ENCODE measurements at places on chromosomes 7 and 10.

DNA sequence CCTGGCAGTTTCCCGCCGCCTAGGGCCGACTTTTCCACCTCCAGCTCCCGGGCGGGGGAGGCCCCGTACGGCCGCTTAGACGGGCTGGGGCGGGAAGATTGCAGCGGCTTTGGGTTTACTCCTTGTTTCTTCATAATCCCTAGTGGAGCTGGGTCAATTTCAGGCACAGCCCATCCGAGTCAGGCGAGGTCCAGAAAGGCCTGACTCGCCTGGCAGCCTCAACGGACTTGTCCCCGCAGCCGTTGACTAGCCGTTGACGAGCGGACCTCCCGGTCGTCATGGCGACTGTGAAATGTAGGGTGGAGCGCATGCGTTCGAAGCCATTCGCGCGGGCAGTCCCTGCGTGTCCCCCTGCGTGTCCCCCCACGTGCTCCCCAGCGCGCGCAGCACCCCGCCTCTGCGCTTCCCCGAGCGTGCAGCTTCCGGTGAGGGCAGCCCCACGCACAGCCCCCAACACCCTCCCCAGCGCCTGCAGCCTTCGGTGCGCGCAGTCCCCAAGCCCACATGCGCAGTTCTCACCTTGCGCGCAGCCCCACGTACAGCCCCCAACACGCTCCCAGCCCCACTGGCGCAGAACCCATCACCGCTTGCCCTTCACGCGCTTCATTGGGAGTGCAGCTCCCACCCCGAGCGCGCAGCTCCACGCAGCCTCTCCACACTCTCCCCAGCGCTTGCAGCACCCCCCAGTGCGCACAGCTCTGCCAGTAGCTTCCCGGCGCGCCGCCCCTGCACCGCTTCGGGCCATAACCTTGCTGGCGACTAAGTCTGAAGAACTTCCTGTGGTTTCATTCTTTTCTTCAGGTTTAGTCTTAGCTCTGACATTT lies 67.8 kb downstream of the TBX20 start:
- no peak for DNase-seq

DNA sequence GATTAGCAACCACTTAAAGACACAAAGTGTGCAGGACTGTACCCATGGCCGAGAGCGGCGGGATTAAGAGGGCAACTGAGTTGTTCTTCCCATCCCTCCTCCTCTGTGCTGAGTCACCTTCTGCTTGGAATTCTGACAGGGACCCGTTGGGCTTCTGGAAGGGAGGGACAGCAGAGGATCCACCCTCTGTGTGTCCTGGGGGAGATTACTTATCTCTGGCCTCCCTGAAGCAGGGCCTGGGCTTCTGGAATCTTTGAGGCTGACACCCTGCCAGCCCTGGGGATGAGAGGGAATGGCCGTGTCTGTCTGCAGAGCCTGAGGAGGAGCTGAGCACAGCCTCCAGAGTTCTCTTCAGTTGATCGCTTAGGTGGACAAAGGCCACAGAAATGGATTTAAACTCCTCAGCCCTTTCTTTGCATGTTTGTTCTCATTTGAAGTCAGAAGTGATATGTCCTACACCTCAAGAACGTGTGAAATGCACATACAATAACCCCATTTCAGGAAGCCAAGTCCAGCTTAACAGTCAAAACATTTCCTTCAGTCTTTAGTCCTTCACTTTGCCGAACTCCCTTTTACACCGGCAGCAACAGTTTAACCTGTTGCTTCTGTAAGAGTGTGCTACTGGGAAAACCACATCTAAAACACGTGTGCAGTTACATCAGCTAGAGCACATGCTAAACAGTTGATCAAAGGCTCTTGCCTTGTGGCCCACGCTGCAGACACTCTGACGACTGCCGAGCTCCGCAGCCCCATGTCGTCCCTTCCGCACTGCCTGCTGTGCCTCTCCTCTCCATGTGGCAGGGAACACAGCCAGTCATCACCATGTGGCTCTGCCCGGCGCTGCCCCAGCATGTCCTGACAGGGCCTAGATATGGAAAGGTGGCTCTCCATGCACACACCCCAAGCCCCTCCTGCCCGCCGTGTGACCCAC lies 55.7 kb downstream of the IKZF1 start:
- DNase-seq, result no peak

DNA sequence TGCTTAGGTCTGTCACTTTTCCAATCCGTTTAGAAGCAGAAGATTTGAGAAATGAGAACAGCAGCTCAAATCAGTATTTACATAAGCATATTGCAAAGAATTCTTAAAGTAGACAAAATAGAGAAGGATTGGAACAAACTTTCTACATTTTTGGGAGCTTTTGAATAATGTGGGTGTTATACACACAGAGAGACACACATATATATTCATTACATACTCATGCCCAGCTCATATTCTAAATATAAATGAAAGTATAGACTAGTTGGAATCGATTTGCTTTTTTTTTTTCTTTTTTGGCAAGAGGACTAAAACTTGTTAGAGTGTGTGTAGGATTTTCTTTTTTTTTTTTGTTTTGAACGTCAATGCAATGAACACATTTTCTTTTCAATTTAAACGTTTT lies 538.9 kb downstream of the AUTS2 start:
- DNase-seq, result no peak

DNA sequence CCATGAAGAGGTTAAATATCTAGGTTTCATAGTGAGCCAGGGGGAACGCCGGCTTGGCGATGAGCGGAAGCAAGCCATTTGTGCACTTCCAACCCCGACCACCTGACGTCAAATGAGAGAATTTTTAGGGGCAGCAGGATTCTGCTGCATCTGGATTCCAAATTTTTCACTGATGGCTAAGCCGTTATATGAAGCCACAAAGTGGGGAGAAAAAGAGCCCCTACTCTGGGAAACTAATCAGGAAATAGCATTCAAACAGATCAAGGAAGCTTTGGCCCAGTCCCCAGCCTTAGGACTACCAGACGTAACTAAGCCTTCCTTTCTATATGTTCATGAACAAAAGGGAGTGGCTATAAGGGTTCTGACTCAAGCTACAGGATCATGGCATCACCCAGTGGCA lies 12.9 kb upstream of the ADCK2 start:
- DNase-seq, result no peak

DNA sequence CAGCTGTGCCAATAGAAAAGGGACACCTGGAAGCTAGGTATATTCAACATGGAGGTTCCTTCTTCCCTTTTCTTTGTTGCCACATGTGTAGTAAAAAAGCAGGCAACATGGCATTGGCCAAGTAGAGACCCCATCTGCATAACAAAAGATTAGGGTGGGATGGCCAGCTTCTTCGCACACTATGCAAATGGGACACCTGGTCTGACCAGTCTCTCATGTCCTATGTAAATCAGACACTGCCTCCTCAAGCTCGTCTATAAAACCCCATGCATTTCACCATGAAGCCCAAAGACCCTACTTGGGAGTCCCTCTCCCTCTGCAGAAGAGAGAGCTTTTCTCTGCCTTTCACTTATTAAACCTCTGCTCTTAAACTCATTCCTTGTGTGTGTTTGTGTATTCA lies 53.9 kb downstream of the MYL10 start:
- DNase-seq, result no peak

DNA sequence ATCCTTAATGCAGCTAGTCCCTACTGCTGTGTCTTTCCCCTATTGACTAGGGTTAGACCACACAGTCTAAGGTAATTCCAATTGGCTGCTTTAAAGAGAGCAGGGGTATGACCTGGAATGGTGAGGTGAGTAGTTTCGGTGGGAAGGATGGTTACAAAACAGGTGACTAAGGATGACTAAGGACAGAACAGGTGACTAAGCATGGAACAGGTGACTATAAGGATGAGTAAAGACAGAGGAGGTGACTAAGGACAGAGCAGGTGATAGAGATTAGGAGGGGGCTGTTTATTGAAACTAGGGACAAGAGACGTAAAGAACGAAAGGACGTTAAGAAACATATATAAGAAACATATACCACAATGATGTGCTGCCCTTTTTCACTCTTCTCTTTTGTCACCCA lies 145.1 kb upstream of the TMEM106B start:
- no peak for DNase-seq

DNA sequence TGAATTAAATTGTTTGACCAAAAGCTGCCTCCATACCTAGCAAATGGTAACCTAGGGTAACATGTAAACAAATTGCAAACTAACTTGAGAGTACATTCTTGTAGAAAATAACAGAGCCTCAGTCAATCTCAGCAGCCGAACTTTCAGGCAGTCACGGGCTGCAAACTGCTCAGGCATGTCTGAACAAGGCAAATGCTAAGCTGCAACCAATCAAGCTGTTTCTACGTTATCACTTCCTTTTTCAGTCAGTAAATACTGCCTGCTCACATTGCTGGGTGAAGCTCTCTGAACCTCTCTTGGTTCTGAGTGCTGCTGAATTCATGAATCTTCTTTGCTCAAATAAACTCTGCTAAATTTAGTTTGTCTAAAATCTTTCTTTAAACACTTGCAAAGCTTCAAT lies 1212.4 kb downstream of the SORCS1 start:
- DNase-seq, result no peak

GRCh38 chr7:7276161-7276560 lies 93.8 kb downstream of the C1GALT1 start:
- DNase-seq, result no peak

DNA sequence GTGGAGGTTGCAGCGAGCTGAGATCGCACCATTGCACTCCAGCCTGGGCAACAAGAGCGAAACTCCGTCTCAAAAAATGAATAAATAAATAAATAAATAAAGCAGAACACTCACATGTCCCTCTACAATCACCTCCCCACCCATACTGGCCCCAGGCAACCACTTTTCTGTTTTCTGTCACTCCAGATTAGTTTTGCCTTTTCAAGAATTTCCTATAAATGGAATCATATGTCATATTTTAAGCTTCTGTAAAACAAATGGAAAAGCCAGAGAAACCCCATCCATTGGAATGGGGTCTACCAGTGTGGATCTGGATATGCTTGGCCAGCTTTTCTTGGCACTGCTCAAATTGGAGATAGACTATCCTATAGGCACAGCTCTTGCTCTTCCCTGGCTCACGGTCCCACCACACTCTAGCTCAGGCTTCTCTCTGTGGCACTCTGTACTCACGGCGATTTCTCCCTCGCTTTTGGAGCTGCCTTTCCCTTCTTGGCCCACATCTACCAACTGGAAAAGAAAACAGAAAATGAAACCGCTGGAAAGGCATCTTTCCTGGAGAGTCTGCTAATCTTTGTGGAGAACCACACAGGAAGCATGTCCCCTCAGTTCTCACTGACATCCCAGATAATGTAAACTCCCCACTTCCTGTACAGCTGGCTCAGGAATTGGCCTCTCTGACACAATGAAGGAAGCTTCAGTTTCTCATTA lies 210.1 kb downstream of the JCAD start:
- DNase-seq, result no peak

GRCh38 chr7:80940539-80941207 lies 21.8 kb upstream of the SEMA3C start:
- no peak for DNase-seq

GRCh38 chr7:1546274-1546908 lies 9.6 kb downstream of the TMEM184A start:
- no peak for DNase-seq

- DNase-seq, result no peak
These were observed 1107.2 kb downstream of the NRG3 start for GRCh38 chr10:82982110-82982608.

- DNase-seq, result no peak
These were observed 4.6 kb downstream of the PALD1 start for GRCh38 chr10:70482982-70483760.

DNA sequence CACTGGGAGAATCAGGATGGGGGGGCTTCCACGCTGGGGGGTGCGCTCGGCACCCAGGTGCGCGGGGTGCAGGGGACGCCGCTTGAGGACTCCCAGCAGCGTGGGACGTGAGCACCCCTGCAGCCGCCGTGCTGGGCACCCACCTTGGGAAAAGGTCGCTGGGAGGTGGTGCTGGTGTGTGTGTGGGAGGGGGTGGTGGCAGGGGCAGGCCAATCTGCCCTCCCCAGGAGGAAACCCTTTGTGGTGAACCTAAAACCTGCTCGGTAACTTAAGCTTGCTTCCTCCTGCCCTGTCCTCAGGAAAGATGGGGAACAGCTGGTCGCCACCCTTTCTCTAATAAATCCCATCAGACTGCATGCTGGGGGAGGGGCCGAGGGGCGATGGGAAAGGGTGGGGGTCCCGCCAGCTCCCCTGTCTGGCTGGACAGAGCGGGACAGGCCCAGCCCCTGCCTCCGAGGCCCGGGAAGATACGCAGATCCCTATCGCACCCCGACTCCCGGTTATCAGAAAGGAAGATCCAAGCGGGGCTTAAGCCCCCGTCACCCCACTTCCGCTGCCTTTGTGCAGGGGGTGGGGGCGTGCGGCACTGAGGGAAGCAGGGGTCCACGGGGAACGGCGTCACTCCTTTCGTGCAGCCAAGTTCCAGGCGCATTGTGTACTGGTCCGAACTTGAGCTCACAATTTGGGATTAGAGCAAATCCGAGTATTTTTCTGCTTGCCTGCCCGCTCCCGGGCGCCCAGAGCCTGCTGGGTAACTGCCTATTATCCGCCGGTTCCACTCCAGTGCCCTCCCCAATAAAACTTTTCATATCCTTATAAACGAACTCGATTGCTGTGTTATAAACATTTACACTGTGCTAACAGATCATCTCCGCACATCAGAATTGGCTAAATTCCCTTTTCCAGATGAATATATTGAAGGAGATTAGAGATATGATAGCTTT lies 64.6 kb downstream of the UNCX start:
- no peak for DNase-seq

GRCh38 chr7:95330204-95330960 lies 6.0 kb upstream of the PON1 start:
- no peak for DNase-seq

- no peak for DNase-seq
These were observed 371.9 kb downstream of the BMPER start for GRCh38 chr7:34277016-34277802.

GRCh38 chr7:34851431-34851830 lies 185.9 kb downstream of the DPY19L1 start:
- DNase-seq, result no peak

DNA sequence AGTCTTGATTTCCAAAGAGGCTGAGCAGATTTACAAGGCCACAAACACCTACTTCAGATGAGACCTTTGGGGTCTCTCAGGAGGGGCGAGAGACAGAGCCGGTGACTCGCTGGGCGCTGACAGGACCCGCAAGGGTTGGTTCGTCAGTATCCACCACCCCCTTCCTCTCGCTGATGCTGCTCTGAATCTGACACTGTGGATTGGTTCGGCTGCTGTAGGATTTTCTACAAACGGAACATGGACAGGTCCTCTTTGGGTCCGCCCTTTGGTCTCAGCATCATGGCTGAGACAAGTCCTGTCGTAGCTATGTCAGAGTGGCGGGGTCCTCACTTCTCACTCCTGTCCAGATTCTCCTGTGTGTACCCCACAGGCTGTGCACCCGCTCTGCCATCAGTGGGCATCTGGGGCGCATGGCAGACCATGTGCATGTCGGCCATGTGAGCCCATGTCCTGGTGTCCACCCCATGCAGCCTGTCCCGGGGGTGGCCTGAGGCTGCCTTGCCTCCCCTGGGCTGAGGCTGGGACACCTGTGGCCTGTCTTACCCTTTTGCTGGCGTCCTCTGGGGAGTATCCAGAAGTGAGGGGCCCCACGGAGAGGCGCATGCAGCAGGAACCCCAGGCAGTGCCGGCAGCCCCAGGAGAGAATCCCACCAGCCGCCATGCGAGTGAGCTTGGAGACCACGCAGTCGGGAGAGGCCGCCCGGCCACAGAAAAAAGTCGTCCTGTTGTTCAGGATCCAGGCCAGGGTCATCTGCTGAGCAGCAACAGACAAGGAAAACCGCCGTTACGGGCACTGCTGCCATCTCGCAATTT lies 21.6 kb upstream of the FAM20C start:
- DNase-seq, result no peak

All from SIG-M5 (cell line).